ENCODE measurements at places on chromosomes 13 and 19.

DNA sequence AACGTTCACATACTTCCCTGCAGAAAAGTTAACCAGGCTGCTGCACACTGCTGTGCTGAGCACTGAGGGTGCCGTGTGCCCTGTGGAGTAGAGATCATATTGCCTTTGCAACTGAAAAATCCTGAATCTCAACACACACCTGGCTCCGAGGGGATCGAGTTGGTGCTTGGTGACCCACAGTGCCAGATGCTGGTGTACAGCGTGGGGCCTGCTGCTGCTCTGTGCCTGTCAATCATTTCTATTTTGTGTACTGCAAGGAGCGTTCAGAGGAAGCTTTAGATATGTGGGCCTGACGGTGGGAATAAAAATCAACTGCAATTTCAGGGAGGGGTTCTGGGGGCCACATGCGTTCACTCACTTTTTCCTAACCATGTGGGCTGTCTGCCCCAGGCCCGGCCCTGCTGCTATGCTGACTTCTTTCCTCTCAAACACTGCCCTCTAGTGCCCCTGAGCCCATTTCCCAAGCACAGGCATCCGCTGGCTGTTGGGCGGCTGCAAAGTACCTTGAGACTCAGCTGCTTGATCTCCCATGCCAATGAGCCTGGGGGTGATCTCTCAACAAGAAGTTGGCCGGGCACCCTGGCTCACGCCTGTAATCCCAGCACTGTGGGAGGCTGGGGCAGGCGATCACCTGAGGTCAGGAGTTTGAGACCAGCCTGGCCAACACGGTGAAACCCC is 9.7 kb upstream of the LENG8 start:
- DNase-seq = no peak

GRCh38 chr13:101627556-101627943 is 175.1 kb downstream of the ITGBL1 start:
- DNase-seq = no peak

DNA sequence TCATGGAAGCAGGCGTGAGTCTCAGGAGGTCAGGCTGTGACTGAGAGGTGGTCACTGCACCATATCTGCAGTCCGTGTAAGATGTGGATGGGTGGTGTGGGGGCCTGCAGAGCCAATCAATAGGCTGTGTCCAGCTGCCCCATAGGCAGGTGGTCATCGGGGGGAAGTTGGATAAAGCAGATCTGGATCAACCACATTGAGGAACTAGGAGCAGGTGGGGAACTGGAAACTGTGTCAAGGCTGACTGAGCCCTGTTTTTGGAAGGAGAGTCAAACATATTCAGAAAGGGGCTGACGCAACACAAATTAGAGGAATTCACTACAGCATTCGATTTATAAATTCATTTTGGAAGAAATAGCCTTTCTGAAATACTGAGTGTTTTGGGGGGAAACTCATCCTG is 15.0 kb downstream of the CLEC4M start:
- DNase-seq = no peak

- no peak for DNase-seq
These were observed 184.8 kb downstream of the TEX29 start for GRCh38 chr13:111505175-111505777.

DNA sequence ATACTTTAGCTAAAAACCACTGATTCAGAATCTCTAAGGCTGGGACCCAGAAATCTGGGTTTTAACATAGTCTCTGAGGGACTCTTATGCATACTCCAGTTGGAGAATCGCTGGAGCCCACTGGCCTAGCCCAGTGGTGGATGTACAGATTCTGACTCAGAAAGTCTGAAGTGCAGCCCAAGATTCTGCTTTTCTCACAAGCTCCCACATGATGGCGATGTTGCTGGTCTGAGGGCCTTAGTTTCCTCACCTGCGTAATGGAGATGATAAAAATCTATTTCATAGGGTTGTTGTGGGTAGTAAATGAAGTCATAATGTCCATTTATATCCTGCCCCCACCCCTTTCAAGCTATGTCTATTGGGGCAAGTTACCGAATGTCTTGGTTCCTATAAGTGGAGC is 7.7 kb upstream of the CDADC1 start:
- DNase-seq = no peak
